Activated naive CD4-positive, alpha-beta T cell treated with anti-CD3 and anti-CD28 coated beads, Interleukin-2, amount 50 U/mL, for 16 hours (primary cell): ENCODE measurements at places on chromosomes 11 and 22.

- no peak for DNase-seq
These were observed 173.2 kb downstream of the DSCAML1 start for GRCh38 chr11:117623831-117624271.

DNA sequence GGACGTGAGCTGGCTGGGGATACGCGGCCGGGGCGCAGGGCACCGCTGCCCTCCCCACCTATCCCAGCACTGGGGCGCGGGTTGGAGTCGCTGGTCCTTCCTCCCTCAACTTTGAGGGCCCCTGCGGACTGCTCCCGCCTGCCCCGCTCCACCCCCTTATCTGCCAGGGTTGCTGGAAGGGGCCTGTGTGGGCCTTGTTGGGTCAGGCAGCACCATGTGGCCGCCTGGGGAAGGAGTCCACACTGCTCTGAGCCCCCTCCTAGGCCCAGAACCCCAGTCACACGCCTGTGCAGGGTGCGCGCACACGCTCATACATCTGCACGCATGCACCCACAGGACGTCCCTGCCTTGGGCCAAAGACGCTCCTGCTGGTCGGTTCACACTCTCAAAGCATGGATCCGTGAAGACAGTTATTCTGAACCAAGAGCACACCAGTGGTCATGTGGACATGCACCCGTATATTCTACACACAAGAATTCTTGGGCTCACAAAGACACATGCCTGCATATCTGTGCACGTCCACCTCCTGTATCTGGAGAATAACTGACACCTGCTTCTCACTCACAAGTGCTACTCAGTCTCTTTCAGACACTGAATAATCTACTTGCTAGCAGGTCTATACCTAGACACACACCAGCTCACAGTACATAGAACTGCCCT, 710 bp downstream of the TUB start:
- DNase-seq, result no peak

DNA sequence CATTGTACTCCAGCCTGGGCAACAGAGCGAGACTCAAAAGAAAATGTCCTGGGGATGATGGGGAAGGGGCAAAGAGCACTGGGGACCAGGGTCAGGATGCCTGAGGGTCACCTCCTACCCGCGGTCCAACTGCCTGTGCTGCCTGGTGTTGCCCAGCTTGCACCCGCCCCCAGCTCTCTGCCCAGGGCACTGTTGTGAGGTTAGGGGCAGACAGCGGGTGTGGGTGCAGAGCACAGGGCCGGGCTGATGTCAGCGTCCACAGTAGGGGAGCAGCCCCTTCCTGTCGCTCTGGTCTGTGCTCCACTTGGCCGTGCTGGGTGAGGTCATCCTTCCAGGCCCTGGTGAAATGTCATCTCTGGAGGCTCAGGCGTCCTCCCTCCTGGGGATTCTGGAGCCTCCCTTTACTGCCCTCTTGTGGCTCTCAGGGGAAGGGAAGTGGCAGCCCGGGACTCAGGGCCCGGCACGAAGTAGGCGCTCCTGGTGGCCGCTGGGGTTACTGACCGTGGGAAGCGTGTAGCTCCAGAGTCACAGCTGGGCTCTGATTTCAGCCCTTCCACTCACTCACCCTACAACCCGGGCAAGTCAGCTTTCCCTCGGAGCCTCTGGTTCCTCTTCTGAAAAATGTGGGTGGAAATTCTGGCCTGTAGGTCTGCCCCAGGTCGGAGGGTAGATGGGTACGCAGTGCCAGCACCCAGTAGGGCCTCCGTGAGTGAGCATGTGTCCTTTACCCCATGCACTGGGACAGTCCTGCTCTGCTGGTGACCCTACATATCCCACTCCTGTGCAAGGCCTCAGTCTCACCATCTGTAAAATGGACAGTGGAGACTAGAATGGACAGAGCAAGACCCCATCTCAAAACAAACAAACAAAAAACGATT, 17.3 kb upstream of the PRR5 start:
- peak; percentile 82 for DNase-seq

DNA sequence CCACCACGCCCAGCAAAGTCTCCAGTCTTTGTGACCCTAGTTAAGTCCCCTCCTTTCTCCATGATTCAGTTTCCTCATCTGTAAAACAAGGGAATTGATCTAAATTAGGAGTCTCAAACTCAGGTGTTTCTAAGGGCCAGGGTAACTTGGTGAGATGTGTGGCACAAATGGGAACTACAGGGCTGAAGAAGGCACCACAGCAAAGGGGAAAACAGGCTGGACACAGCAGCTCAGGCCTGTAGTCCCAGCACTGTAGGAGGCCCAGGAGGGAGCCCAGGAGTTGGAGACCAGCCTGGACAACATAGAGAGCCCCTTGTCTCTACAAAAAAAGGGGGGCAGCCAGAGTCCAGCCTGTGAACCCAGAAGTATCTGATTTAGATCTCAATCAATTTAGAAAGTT, 15.6 kb upstream of the PATZ1 start:
- no peak for DNase-seq

- DNase-seq, result peak; percentile 63
These were observed 657 bp upstream of the MAPK8IP2 start for GRCh38 chr22:50599816-50600455.

- DNase-seq, result peak; percentile 68
These were observed 21.8 kb downstream of the NUCB2 start for GRCh38 chr11:17298302-17298701.

- DNase-seq, result no peak
These were observed 20.3 kb upstream of the MICAL2 start for GRCh38 chr11:12090061-12090591.

- no peak for DNase-seq
These were observed 1110.4 kb upstream of the CCDC90B start for GRCh38 chr11:84396521-84396920.

DNA sequence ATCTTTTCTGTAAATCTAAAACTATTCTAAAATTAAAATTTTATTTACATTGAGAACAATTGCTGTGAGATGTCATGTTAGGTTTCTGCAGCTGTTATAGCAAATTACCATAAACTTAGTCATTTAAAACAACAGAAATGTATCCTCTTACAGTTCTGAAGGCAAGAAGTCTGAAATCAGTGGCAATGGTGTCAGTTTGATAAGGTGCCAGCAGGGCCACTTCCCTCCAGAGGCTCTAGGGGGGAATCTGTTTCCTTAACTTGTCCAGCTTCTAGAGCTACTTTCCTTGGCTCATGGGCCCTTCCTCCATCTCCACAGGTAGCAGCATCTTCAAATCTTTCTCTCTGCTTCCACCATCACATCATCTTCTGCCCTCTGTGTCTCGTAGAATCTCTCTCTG, 23.0 kb downstream of the MOGAT2 start:
- DNase-seq, result no peak

GRCh38 chr22:36423461-36424404, 36.0 kb upstream of the MYH9 start:
- no peak for DNase-seq

DNA sequence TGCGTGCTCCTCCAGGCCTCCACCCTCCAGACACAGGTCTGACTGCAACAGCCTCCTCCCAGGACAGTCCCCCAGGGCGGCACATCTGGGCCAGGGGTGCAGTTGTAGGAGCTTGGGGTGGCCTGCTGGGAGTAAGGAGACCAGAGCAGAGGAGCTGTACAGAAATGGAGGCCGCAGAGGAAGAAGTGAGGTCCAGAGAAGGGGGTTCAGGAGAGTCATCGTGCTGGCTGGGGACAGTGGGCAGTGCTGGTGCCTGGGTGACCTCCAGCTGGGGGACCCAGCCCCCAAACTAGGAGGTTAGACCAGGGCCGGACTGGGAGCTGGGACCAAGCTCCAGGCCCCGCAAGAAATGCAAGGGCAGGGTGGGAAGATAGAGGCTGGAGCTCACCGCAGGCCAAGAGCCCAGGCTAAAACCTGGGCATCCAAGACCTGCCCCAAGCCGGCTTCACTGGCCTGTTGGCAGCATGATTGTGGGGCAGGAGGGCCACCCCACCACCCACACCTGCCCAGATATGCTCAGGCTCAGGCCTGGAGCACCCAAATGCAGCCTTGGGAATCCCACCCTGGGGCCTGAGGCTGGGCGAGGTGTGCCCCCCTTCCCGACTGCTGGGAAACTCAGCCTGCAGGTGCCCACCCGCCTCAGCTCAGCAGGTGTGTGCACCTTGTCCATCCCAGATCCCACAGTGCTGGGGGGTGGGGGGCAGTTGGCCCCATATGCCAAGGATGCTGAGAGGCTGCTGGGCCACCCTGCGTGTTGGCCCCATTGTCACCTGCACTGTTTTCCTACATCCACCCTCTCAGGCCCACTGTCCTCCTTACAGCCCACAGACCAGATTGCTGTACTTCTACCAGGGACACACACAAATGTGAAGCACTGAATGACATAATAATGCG, 96.9 kb downstream of the MORC2 start:
- no peak for DNase-seq

GRCh38 chr11:17383461-17383860, 5.0 kb downstream of the KCNJ11 start:
- DNase-seq, result no peak

DNA sequence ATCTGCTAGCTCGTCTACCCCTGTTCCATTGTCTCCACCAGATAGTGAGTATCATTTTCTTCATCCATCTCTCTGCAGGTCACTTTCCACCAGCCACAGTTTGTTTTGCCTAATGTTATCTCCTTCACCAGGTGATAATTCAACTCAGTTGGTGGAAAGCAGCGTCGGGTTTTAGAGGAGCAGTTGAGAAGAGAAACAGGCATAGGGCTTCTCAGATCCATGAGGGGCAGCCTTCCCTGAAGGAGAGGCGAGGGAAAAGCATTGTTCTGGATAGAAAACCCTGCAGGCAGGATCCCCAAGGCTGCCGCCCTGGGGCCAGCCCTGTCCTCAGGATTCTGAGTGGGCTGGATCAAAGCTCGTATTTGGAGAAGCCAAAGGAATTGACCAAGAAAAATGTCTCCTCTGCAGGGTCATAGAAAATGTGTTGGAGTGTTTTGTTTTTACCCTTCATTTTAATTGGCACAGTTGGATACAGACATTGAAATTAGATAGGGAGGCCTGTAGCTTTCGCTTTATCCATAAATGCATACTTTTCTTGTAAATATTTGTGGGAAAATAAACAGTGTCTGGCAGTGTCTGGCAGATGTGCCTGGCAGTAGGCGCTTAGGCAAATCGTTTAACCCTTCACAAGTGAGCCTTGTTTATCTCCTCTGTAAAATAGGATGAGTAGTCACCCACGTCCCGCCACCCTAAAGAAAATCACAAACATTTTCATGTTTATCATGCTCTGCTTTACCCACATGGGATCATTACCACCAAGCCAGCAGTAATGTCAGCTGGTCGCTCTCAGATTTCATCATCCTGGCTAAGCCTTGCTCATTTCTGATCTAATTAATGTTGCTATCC, 73.4 kb upstream of the TTC12 start:
- no peak for DNase-seq

- no peak for DNase-seq
These were observed 26.8 kb upstream of the JAM3 start for GRCh38 chr11:134041791-134042696.

DNA sequence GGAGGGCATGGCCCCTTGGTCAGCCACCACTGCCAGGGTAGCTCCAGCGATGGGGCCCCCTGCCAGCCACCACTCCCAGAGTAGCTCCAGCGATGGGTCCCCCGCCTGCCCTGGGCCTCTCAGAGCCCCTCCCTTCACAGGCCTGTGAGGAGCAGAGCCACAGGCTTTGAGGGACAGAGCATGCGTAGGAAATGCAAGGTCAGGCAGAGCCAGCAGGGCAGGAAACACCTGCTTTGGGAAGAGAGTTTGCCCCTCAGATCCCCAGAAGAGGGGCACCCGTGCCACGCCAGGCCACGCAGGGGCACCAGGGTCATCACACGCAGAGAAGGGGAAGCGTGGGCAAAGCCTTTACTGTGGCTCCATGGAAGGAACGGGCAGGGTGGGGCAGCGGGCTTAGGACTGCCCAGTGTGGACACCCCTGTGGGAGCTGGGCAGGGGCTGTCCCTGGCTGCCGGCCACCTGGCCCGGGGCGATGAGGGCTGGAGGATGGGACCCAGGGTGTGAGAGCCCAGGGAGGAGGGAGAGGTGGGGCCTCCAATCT, 477.8 kb downstream of the BRD1 start:
- no peak for DNase-seq

DNA sequence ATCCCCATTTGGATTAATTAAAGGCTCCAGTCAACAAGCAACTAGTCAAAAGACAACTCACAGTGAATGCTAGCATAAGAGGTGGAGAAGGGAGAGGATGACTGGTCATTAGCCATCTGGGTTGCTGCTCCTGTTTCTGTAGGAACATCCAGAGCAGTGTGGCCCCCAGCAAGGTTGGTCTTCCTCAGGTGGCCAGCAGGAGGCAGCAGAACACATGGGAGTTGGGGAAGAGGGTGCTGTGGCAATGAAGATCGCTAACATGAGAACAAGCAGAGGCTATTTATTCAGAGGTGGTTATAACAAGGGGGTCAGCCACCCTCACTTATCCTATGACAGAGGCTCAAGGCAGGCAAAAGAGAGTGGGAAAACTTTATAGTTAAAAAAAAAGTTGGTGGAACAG, 21.3 kb downstream of the IZUMO1R start:
- DNase-seq, result peak; percentile 27

GRCh38 chr11:85767246-85767945, 43.5 kb downstream of the SYTL2 start:
- no peak for DNase-seq

DNA sequence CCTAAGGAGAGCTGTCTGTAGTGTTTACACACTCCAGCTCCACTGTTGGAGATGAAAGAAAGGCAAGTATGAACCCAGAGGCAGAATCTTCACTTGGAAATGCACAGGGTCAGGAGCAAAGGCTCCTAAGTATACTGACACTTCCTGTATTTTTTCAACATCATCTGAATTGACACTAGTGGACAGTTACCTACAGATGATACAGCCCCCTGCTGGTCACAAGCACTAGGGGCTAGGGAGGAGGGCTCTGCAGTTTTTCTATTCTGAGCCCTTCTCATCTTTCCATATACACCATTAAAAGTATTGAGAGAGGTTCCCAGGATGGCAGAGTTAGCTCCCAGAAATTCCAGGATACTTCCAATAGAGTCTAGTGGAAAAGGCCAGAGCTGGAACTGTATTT, 290.3 kb upstream of the API5 start:
- no peak for DNase-seq

- no peak for DNase-seq
These were observed 76.9 kb downstream of the DSCAML1 start for GRCh38 chr11:117720061-117720511.

DNA sequence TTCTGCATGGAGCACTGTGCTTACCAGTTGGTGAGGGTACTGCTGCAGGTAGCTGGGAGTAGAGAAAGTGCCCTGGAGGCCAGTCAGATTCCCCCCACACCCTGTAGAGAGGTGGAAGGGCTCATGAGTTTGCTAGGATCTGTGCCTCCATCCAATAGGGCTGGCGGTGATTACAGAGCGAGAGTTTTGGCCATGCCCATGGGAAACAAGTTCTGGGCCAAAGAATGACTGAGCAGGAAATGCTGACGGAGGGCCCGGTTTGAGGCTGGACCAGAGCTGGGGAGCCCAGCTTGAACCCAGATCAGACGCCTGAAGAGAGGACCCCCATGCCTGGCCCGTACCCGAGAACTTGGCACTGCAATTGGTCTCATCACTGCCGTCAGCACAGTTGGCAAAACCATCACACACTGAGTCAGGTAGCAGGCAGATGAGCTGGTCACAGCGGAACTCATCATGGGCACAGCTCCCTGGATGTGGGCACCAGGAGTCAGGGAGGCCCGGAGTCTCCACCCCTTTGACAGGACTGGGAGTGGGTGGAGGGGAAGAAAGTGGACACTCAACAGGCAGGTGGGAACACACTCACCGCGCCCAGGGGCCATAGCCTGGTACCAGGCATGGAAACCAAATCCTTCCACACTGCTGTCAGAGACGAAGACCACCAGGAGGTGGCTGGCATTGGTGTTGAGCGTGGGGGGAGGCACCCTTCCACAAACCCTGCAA, 2.1 kb downstream of the MFRP start:
- no peak for DNase-seq
